ENCODE measurements at places on chromosomes 16 and 17.
A peak's percentile ranks its signal among the peaks of the same experiment; 100 is the strongest.

- DNase-seq: no peak
Observed at GRCh38 chr16:58422809-58423208, 30.5 kb downstream of the GINS3 start.

DNA sequence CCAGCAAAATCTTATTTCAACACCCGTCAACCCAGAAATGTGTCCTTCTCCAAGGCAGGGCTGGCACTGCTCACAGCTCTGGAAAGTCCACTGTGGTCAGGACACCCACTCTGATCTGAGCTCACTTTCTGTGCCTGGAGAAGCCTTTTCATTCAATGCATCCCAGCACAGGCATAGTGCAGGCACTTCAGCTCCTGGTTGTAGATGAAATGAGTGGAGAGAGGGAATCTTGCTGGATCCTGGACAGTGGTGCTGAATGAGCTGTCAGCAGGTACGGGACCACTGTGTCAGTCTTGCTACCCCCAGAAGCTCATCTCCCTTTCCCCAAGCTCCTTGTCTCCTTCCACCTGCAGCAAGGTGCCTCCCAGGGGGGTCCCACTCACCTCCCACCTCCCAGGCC is 86.1 kb upstream of the SALL1 start:
- DNase-seq: no peak

DNA sequence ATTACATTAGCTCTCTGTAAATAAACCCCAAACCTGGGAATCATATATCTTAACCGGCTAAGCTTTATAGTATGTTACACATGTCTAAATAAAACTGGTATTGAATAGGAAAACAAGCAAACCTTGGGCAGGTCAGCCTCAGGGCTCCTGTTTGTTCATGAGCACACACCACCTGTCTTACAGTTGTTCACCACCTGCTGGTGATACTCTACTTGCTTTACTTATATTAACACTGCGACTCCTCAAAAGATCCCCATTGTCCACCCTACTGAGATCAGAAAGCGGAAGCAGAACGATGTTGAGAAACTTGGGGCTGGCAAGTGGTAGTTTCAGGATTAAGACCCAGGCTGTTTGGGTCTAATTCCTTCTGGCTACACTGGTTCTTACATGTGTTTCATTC is 16.4 kb downstream of the CDH13 start:
- no peak for DNase-seq

GRCh38 chr17:55693254-55694216 is 29.1 kb downstream of the TMEM100 start:
- DNase-seq: no peak

DNA sequence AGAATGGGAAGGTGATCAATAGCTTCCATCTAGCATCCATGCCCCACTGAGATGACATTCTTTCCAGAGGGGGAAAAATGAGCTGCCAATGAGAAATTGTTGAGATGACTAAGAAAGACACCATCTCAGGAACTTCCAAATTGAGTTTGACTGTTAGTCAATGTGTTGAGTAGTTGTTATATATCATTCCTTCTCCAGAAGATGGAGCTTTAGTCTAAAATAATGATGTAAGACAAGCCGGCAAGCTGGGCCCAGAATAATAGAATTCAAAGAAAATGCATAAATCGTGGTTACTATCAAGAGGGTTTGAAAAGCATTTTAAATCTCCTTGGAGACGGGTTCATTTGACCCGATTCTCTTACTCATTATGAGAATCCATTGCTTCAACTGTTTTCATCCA is 71.0 kb upstream of the ATF7IP2 start:
- no peak for DNase-seq

- no peak for DNase-seq
Observed at GRCh38 chr16:3798838-3799237, 81.5 kb upstream of the TRAP1 start.

- no peak for DNase-seq
Observed at GRCh38 chr17:14337596-14338079, 36.8 kb downstream of the HS3ST3B1 start.

- DNase-seq: no peak
Observed at GRCh38 chr16:18832613-18833012, 31.3 kb upstream of the ARL6IP1 start.

GRCh38 chr17:79818026-79818758 is 21.0 kb downstream of the CBX4 start:
- DNase-seq: no peak

DNA sequence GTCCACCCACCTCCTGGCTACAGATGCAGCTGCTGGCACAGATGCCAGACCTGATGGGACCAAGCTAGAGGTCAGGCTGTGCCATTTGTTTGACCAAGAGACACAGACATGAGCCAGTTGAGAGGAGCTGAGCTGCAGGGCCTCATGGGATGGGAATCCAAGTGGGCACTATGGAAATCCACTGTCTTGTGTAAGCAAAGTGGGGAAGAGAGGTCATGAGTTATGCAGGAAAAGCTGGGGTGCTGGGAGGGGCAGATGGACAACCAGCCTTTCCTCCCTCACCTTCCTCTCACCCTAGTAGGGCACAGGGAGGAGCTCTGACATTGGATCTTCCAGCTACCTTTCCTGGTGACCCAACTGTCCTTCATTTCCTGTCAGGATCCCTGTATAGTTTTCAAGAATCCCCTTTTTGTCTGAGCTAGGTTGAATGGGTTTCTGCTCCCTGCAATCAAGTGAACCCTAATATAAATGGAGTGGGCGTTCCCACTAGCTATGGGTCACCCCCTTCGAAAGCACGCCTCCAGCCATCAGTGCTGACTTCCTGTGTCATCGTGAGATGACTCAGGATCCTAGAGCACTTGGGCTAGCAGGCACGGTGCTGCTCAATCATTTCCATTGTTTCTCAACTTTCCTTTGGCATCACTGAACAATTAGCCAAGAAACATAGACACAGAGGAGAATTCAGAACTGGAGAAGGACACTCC is 13.6 kb downstream of the ATPAF2 start:
- DNase-seq: no peak

DNA sequence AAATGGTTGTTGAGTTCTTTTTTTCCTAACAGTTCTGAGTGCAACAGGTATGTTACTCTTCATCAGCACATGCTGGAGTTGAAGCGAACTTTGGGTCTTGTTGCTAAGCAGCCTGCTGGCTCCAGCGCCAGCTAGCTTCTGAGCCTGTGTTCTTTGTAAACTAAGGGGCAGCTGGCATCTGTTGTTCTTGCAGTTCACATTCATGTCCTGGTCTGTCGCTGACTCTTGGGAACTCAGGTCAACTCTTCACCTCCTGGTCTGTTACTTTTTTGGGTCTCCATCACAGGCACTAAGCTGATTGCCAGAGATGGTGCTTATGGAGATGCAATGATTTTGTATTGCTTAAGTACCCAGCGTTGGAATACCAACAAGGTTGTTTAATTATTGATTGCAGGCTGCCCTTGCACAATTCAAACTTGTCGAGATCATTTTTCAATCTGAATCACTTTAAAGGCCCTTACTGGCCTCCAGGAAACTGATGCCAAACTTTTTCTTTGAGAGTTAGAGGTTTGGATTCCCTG is 40.9 kb downstream of the USP10 start:
- DNase-seq: no peak

- no peak for DNase-seq
Observed at GRCh38 chr17:17742133-17742621, 60.9 kb downstream of the RAI1 start.

GRCh38 chr17:44235583-44235936 is 16.1 kb upstream of the UBTF start:
- no peak for DNase-seq

GRCh38 chr17:29603109-29603674 is 10.3 kb downstream of the ANKRD13B start:
- DNase-seq: peak; percentile 50

- DNase-seq: no peak
Observed at GRCh38 chr16:82016964-82017363, 5.7 kb upstream of the SDR42E1 start.

DNA sequence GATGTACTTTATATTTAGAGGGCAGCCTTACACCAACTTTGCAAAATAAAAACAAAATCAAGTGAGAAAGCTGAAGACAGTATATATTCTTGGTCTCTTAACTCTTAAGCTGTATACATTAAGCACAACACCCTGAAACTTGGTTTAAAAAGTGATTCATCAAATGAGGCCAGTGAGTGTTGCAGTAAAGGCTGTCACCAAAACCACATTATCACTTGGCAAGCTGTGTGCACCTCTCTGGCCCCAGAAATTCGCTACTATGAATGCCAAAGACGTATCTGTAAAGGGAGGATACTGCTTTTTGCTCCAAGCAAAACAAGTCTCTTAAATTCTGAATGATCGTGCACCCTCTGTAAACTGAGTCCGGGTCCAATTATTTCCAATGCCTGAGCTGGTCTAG is 163.9 kb downstream of the ZFHX3 start:
- no peak for DNase-seq

DNA sequence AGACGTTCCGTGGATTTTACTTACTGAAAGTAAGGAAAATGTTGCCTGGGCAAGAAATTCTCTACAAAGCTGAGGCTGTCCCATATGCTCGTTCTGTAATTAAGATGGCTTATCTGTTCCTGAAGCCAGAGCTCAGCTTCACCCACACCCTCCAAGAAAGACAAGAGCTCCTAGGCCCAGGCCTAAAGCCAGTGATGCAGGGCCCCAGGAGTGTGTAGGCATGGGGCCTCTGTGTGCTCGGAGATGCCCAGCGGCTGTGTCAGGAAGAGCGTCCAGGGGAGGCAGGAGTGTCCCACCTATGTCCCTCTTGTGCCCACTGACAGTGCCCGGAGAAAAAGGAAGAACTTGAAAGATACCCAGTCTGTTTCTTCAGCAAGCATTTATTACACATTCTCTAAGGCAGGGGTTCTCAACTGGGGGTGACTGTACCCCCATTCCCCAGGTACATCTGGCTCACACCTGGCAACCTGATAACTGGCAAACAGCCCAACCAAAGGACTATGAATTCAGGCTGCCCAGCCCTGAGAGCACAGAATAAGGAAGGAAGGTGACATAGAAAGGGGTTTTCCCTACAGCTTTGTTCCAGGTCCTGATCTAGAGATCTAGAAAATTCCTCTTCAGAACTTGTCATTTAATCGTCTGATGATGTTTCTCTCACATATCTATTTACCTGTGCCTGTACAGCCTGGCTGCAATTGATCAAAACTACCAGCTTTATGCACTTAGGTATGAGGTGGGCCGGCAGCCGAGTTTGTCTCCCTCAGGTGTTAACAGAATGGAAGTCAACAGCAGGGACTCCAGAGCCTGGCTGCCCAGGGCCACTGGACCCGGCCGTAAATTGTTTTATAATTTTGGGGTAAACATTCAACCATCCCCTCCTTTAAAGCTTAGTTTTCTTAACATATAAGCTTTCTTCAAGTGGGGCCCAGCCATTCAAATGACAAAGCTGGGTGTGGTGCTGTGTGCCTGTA is 12.0 kb downstream of the SNN start:
- DNase-seq: no peak

GRCh38 chr16:12659871-12660270 is 143.8 kb downstream of the CPPED1 start:
- DNase-seq: no peak

DNA sequence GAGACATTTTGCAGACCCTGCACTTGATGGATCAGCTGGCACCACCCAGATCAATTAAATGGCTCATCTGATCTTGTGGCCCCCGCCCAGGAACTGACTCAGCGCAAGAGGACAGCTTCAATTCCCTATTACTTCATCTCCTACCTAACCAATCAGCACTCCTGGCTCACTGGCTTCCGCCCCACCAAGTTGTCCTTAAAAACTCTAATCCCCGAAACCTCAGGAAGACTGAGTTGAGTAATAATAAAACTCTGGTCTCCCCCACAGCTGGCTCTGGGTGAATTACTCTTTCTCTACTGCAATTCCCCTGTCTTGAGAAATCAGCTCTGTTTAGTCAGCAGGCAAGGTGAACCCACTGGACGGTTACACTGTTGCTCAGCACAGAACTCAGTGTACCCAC is 23.6 kb downstream of the SPPL2C start:
- DNase-seq: no peak

- DNase-seq: no peak
Observed at GRCh38 chr16:58732545-58733247, 1.4 kb downstream of the GOT2 start.

- no peak for DNase-seq
Observed at GRCh38 chr17:28622186-28622585, 8.2 kb upstream of the RSKR start.

DNA sequence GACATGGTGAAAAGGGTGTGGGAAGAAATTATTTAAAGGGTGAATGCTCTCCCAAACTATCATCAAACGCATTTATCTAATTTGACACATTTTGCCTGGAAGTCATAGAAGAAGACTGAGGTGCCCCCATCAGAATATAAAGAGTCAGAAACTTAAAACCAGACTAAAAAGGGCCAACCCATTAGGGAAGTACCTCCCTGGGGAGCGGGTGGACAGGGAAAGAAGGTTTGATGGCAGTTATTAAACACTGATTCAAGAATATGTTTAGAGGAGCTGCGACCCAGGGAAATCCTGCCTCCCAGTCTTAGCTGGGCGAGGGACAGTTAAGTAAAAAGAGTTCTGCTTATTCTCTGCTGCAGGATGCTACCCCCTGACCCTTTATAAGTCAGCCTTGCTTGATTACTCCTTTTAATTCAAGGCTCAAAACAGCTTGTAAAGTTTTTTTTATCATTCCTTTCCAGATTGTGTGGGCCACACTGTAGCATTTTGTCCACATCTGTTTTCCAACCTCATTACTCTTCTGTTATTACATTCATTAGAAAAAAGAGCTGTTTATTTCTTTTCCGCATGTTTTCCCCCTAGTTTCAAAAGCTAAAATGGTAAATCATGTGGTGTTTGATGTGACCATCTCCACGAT is 138.5 kb upstream of the TBX2 start:
- DNase-seq: no peak

- no peak for DNase-seq
Observed at GRCh38 chr17:48961516-48962233, 6.7 kb downstream of the GIP start.

DNA sequence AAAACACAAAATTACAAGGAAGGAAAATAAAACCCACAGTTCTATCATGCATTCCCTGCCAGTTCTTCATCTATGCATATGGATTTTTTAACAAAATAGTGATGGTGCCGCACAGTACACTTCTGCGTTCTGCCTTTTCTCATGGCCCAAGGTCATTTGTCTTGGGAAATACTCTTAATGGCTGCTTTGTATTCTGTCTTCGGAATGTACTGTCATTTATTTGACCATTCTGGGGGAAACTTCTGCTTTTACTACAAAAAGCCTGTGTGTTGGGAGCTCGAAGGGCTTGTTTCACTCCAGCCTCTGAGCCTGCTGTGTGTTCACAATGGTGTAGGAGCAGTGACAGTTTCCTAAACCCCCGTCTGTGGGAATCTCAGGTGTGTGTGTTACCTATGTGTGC is 82.8 kb upstream of the SEC14L1 start:
- no peak for DNase-seq

DNA sequence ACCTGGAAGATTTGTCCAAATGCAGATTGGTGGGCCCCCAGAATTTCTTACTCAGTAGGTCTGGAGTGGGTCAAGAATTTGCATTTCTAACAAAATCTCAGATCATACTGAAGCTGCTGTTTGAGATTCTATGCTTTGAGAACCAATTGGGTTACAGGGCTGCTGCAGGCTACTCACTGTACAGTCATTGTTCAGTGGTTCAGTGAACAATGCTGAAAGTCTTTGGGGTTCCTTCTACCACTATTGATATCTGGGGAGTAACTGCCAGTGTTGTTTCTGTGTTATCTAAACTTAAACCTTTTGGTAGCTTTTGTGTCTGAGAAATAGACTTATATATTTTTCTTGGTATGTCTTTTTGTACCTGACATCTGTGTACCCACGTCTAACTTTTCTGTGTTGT is 187.5 kb downstream of the TANC2 start:
- no peak for DNase-seq
